ENCODE measurements at places on chromosomes 16 and 17. TPM values are rescaled to one million over a fixed set of nuclear protein-coding genes. Genes with fewer than 3 reads are reported as not detected.

GRCh38 chr17:43591779-43592562 is 45.8 kb upstream of the ETV4 start:
- no peak for DNase-seq

Gene SBK1
- 19.2 TPM for total RNA-seq

Gene EFTUD2
- 150 TPM for total RNA-seq

Gene CCR7
- 0.69 TPM for total RNA-seq

DNA sequence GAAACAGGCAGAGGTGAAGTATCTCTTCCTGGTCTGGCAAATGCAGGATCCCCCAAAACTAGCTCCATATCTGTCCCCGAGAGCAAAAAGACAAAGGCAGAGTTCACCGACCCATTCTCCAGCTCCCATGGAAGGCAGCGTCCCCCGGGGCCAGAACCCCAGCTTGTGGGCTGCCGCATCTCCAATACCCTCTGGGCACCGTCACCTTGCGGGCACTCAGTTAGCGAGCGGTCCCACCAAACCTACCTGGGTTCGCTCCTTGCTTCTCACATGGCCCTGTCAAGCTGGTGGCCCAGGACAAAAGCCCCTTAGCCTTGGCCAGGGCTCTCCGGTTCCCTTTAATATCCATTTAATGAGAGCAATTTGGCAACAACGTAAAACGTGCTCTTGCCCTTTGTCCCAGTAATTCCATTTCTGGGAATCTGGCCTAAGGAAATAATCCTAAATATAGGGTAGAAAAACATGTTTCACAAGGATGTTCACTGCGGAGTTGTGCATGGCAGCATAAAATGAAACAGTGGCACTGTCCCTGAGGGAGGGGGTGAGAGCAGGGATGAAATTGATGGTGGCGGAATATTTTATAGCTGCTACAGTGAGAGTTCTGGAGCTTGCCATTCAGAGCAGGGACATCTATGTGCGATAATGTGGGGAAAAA is 157.1 kb downstream of the CMIP start:
- DNase-seq = no peak

Data from HCT116 (cell line).